ENCODE measurements at places on chromosomes 2 and 18.

DNA sequence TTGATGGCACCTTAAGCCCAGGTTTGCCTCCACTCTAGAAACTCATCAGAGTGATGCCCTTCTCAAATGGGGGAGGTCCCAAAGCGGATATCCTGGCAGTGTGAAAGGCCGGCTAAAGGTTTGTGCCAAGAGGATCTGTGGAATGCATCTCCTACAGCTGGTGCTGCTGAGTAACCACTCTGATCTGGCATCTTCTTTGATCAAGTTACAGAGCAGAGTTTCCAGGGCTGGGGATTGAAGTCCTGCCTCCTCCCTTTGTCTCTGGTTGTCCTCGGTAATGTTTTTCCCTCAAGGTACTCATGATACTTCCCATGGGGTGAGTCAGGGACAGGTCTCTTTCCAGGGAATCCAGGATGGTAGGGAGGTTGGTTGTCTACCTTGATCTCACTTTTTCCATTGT lies 24.6 kb downstream of the PRKRA start:
- DNase-seq: no peak

GRCh38 chr2:168241208-168241607 lies 6.2 kb downstream of the STK39 start:
- no peak for DNase-seq

- DNase-seq: no peak
These were observed 15.1 kb upstream of the CCBE1 start for GRCh38 chr18:59712311-59712710.

GRCh38 chr2:126885751-126886210 lies 12.9 kb upstream of the TEX51 start:
- no peak for DNase-seq

DNA sequence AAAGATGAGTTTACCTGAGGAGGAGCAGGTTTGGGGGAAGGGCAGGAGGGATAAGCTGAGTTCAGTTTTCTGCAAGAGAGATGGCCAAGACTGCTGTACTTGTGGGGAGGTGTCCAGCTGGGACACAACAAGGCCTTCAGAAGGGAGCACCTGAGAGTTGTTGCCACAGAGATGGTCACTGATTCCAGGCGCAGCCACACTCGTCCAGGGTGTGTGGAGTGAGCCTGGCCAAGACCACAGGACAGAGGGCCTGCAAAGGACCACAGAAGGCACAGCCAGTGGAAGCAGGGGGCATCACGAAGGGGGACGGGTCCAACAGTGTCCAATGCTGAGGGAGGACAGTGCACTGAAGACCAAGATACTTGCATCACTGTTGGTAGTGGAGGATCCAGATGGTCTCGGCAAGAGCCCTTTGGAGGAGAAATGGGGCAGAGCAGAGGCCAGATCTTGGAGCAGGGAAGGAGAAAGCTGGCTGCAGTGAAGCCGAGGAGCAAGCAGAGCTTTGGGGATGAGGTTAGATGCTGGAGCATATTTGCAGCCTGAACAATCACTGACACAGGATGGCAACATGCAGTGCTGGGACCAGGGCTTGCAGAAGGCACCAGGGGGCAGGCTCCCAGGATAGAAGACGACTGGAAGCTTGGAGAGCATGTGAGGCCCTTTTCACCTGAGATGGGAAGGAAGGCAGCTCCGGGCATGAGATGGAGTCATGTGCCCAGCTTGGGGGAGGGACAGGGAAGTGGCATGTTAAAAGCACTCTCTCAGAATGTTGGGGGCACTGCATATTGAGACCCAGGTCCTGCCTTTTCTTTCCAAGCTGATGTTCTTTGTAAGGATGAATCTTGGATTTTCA lies 214.0 kb downstream of the CYP26B1 start:
- no peak for DNase-seq

DNA sequence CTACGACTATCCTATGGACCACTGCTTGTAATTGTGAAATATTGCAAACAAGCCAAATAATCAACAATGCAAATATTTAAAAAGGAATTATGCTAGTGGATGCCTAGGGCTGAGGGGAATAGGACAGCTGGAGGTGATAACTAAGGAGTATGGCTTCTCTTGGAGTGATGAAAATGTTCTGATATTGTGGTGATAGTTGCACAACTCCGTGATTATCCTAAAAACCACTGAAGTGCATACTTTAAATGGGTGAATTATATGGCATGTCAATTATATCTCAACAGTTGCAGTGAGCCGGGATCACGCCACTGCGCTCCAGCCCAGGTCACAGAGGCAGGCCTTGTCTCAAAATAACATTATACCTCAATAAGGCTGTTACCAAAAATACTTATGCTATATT lies 125.1 kb upstream of the SH3BP4 start:
- DNase-seq: no peak

GRCh38 chr2:152071092-152071491 lies 27.8 kb downstream of the CACNB4 start:
- no peak for DNase-seq

DNA sequence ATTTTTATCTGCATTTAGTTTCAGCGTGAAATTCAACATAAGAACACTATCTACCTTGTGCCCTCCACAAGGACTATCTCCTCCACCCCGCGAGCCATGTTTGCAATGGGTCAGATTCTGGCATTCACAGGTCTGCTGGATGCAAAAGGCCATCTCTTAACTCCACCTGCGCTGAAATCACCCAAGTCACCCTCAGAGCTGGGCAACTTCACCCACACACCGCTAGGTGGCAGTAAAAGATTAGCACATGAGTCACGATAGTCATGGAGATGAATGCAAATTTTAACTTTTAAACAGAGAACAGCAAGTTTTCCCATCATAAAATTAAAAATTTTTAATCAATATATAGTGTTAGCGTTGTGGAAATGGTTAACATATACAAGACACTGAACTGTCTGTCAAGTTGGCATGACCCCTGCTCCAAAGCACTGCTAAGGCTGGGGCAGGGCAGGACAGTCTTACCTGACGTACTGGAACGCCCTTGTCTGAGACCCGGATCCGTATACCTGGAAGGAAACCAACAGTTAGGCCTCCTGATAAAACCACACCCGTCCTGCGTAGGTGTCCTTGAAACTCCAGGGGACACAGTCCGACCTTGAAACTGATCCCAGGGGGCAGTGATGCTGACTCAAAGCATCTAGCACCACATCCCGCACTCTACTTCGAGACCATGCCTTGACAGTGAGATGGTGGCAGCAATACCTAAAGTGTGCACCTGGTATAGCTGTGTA lies 89.6 kb downstream of the UXS1 start:
- DNase-seq: peak; percentile 47

- no peak for DNase-seq
These were observed 174.6 kb downstream of the THADA start for GRCh38 chr2:43421194-43421593.

- DNase-seq: no peak
These were observed 15.9 kb upstream of the VPS4B start for GRCh38 chr18:63438181-63438580.

GRCh38 chr2:104577143-104577542 lies 276.8 kb upstream of the POU3F3 start:
- DNase-seq: no peak

- no peak for DNase-seq
These were observed 22.9 kb upstream of the GRB14 start for GRCh38 chr2:164644036-164644700.

- DNase-seq: no peak
These were observed 103.6 kb upstream of the BOD1L2 start for GRCh38 chr18:57043241-57043640.

DNA sequence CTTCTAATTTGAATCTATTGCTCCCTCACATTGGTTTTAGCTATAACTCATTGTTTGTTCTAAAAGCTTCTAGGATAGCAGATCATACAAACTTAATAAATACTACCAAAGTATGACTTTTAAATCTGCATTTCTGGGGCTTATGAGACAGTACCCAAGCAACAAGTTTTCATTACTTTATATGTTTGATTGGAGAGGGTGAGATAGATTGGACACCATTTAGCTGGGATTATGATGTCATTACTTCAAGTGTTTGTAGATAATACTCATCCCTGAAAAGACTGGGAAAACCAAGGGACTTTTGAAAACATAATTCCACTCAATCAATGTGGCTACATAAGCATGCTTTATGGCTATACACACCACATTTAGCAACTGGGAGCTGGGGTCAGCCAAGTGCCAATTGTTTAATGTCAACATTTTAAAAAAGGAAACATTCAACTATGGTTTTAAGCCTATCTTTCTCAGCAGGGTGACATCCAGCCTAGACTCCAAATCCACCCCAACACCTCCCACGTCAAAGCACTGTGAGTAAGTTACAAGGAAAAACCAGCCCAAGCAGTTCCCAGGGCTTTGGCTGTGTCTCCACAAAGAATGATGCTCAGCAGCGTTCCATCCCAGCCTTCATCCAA lies 119.9 kb downstream of the ETAA1 start:
- DNase-seq: no peak

DNA sequence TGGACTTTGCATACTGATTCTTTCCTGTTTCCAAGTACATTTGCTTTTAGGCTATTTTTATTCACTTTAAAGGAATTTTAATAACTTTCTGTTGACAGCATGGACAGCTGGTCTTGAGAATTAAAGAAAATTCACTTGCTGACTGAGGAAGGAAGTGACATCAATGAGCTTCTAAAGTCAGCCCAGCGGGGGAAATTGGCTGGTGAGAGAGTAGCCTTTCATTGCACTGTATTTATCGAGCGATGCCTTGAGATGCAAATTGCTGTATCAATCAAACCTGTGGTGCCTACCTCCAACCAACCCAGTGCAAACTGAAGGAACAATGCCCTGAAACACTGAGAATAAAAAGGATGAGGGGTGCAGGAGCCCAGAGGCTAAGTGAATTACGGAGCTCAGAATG lies 91.4 kb upstream of the AQP4 start:
- peak; percentile 6 for DNase-seq

DNA sequence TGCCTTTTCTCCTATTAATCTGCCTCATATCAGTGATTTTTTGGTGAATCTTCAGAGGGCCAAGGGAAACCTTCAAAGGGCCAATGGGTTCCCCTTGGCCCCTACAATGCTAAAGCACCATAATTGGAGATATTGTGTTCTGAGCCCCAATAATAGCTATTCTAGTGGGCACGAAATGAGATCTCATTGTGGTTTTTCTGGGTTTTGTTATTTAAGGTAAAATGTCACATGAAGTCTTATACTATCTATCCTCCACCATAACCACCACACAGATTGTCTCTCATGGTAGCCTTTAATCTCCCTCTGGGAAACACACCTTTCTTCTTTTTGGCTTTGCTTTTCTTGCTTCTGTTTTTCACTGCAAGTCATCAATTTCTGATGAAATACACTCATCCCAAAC lies 152.8 kb downstream of the B3GNT2 start:
- DNase-seq: no peak

DNA sequence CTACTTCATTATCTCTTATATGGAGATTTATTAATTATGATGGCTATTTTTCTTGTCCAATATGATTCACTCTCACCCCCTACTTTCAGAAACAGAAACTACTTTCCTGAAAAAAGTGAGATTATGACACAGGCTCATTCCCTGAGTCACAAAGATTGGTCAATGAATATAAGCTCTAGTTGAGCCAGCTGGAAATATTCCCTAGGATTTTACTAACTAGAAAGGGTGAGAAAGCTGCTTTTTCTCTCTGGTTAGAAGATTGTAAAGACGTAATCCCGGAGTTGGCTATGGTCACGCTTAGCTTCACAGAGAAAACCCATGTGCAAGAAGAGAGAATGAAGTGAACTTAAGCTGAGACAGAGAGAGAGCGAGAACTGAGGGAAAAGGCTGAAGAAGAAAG lies 223.7 kb upstream of the SMAD7 start:
- DNase-seq: no peak

DNA sequence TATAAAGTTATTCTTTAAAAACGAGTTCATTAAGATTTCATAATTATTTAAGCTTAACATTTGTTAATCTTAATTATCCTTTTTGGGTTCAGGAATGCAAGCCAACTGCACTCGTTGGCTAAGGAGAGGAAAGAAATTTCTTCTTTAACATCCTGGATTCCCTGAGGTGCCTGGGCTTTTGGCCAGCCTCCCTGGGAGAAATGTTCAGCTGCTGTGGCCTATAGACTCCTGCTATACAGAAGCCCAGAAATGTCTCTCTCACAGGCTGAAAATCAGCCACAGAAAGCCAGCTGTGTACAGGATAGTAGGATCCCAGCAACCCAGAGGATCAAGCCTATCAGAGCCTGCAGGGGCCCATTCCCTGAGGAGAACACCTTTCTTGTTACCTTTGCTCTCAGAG lies 430.3 kb downstream of the XIRP2 start:
- no peak for DNase-seq

- DNase-seq: no peak
These were observed 250.5 kb downstream of the SLC8A1 start for GRCh38 chr2:40201425-40201824.

DNA sequence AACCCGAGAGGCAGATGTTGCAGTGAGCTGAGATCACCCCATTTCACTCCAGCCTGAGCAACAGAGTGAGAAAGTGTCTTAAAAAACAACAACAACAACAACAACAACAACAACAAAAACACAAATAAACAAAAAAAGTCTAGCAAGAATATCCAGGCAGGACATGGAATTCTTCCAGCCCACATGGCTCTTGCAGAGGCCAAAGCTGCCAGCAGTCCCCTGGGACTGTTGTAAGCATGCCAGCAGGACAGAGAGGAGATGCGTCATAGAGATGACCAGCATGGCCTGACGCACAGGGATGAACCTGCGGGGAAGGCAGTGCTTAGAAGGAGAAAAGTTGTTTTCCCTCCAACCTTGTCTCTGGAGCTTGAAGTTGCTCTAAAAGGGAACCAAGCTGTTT lies 182.3 kb upstream of the PGAP1 start:
- DNase-seq: no peak

DNA sequence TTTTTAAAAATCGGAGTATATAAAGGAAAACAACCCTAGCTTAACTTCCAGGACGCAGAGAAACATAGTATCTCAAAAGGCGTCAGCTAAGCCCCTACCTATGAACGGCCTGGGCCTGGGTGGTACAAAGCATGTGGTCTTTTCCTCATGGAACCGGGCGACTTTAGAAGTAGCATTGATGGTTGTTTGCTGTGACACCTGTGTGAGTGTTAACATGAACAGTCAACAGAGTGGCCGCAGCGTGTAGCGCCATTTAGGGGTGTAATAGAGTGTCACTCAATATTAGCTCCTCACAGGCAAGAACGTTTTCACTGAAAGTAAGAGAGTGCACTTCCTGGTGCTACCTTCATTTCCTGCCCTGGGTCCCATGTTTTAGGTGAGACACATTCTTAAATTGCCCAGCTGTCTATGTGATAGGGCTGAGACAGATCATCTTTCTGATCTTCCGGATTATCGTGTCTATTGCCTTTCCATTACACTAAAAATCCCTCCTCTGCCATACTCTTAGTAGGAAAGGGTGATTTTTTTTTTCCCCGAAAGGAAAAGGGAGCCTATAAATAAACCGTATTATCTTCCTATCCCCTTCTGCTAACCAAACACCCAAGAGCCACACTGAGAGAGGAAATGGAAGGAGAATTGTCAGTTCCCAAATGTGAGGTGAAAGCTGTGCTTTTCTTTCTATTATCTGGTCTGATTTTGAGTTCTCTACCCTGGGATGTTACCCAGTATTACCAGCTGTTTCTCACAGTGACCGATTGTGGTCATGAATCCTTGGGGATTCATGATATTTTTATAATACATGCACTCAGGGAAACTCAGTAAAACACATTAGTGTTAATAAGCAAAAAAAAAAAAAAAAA lies 1.3 kb downstream of the GORASP2 start:
- DNase-seq: no peak

- DNase-seq: no peak
These were observed 37.3 kb upstream of the SKOR2 start for GRCh38 chr18:47288741-47289140.

Measured in left renal pelvis (tissue), 4 donors.